ENCODE measurements at places on chromosomes 4 and X.

DNA sequence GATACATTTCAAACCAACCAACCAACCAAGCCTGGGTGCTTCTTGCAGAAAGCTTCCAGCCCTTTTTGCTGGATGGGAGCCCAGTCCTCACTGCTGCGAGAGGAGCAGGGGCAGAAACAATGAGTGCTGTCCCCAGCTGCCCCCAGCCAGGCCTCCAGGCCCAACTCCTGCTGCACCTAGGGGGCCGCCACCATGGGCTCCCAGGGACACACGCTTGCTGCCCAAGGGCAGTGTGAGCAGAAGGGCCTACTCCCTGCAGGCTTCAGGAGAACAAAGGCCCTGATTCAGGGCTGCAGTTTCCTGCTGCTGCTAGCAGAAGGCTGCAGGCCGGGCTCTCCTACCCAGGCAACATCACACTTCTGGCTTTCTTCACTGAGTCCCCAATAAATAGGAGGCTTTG, 37.7 kb upstream of the ENPP6 start:
- no peak for DNase-seq

GRCh38 chrX:11998944-11999343, 139.3 kb upstream of the FRMPD4 start:
- no peak for DNase-seq

GRCh38 chrX:135893294-135893817, at the start of the genes CT45A10 and SAGE1:
TSS of gene CT45A10 (minus strand) at chrX:135893444. CDS start at chrX:135885344, 8,100 bp downstream.
TSS of gene SAGE1 (plus strand) at chrX:135893716. CDS start at chrX:135896243, 2,527 bp downstream.
- no peak for DNase-seq

- DNase-seq: no peak
These were observed 86.7 kb upstream of the TECRL start for GRCh38 chr4:64495946-64496345.

DNA sequence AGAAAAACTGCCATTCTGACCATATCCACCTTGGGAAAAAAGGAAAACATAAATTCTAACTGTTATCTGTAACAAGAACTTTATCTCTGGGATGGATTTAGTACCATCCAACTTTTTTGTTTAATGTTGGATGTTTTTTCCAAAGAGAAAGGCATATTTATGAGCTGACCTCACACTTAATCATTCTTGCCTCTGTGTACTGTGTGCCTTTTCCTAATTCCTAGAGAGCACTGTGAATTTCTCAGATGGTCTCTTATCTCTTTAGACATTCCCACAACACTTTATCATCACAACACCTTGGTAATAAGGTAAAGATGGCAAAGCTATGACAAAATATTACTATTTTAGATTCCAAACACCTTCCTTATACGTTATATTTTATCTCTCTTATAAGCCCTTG, 126.2 kb downstream of the COL4A6 start:
- DNase-seq: no peak

- no peak for DNase-seq
These were observed 236.0 kb downstream of the AFAP1 start for GRCh38 chr4:7703688-7704087.

DNA sequence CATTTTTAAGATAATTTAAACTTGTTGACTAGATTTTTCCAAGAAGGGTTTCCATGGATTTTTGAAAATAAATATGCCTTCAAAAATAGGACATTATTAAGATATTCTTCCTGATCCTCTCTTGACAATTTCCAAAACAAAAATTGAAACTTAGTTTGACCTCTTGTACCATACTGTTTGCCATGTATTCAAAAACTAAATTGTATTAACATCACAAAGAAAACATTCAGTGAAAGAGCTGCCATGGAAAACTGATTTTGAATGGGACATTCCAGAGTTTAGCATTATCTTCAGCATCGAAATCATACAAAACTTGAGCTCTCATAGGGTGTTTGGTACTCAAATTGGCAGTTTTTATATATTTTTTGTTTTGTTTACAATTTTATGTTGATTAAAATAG, 68.0 kb upstream of the HPGD start:
- DNase-seq: no peak

- no peak for DNase-seq
These were observed 31.0 kb downstream of the TRPC5 start for GRCh38 chrX:112051576-112051975.

DNA sequence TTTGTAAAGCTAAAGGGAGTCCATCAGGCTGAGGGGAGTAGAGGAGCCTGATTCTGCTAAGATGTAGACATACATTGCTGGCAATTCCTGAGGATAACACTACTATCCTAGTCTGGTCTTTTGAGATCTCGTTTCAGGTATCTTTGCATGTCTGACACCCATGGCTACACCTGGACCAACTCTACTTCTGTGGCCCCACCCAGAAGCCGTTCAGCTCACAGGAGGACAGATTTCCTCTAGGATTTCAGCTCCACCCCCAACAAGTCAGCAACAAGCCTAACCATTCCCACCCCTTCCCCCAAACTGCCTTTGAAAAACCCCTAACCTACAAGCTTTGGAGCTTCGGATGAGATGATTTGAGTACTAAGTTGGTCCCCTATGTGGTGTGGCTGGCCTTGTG, 848.2 kb downstream of the NLGN4X start:
- no peak for DNase-seq

GRCh38 chr4:35938936-35939335, 305.4 kb downstream of the ARAP2 start:
- no peak for DNase-seq

Data from stimulated activated CD4-positive, alpha-beta T cell treated with anti-CD3 and anti-CD28 coated beads, Interleukin-12 subunit alpha, Interleukin-12 subunit beta, amount 100 ng/mL, for 48 hours (primary cell).